ENCODE measurements at places on chromosomes 16 and 17.

DNA sequence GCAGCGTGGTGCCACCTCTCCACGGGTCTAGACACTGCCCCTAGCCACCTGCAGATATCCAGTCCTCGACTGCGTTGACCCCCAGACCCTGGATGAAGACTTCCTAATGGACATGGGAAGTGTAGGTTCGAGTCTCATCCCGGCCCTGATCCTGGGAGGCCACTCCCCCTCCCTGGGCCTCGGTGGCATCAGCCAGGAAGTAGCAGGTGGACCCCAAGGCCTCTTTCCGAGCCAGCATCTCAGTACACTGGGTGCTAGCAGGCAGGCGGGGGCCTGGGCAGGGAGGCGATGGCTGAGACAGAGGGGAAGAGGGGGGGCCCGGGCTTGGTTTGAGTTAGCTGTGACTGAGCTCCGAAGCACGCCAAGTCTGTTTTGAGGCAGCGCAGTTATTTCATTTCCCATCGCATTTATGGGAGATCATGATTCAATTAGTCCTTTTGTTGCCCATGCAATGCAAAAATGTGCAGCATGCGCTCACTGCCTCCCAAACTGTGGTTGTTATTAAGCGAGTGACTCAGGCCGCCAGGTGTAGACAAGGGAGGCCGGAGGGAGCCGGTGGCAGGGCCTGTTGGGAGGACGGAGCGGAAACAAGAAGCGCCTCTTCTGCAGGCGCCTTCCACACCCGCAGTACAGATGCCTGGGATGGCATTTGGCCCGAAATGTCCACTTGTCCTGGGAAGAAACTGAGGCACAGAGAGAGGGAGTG lies 25.3 kb upstream of the ZNF469 start:
- no peak for DNase-seq

GRCh38 chr16:30802936-30803335 lies 15.9 kb upstream of the ZNF629 start:
- no peak for DNase-seq

GRCh38 chr16:88074041-88074440 lies 122.8 kb downstream of the BANP start:
- DNase-seq: no peak

- DNase-seq: no peak
These were observed 20.4 kb downstream of the PRCD start for GRCh38 chr17:76560036-76560876.
